Osteocyte (in vitro differentiated cells): ENCODE measurements at places on chromosomes 7 and 10.
A peak's percentile ranks its signal among the peaks of the same experiment; 100 is the strongest.

DNA sequence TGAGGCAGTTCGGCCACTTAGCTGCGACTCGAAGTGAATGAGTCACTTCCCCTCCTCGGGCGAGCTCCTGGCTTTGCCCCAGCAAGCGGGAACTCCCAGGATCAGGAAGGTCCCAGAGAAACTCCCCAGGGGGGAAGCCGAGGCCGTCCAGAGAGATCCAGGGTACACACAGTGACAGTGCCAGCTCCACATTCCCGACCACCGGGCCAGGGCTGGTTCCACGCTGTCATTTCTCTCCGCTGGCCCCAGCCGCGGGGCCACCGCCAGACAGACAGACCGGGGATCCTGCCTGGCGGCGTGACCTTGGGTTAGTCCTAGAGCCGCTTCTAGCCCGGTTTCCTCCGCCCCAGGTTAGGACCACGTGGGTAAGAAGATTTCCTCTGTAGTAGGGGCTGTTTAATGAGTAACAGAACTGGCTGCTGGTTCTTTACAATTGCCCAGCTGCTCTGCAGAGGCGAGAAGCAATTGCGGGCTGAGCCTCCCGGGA, 463 bp upstream of the UPP1 start:
- DNase-seq, result peak; percentile 93

DNA sequence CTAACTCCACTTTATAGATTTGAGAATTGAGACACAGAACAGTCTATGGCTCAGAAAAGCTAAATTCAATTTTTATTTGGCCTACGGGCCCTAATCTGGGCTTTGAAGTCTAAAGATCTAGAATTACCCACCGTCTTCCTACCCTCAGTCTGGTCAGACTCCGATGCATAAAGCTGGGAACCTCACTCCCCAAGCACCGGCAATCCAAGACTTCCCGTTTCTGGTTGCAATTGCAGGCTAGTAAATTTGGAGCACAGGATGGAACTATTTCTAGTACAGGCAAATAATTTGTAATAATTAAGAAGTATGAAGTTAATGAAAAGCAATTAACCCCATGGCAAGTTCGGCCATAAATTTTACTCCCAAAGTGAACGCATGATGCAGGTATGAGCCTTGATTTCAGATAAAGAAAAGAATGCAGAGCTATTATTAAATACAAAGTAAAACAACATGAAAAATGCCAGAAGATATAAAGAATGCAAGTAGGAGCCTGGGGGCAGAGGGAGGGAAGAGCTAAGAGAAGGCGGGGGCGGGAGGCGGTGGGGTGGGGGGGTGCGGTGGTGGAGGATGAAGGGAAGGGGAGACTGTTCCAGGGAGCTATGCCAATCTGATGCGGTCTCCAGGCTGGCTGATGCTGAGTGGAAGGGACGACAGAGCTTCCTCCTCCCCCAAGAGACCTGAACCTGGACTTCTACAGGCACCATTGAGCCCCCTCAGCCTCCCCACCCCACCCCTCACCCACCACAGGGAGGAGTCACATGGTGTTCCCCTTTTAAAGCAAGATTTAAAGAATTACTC, 45.1 kb downstream of the BPGM start:
- DNase-seq, result peak; percentile 85

DNA sequence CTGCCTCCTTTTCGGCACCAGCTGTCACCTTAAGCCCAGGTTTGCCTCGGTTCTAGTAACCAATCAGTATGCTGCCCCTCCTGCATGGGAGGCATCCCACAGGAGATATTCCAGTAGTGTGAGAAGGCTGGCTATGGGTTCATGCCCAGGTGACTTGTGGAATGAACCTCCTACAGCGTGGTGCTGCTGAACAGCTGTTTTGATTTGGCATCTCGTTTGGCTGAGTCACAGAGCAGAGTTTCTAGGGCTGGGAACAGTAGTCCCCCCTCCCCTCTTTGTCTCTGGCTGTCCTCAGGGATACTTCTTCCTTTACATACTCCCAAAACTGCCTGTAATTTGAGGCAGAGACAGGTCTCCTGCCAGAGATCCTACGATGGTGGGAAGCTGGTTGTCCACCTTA, 16.1 kb downstream of the R3HCC1L start:
- no peak for DNase-seq

GRCh38 chr7:76514926-76515771, 4.8 kb downstream of the UPK3B start:
- DNase-seq, result peak; percentile 76

GRCh38 chr7:136594739-136595144, 273.7 kb upstream of the CHRM2 start:
- DNase-seq, result no peak

DNA sequence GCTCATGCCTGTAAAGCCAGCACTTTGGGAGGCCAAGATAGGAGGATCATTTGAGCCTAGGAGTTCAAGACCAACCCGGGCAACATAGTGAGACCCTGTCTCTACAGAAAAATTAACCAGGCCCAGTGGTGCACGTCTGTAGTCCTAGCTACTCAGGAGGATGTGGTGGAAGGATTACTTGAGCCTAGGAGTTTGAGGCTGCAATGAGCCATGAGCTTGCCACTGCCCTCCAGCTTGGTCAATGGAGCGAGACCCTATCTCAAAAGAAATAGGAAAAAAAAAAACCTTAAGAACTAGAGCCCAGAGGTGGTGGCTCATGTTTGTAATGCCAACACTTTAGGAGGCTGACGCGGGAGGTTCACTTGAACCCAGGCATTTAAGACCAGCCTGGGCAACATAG, 2.2 kb downstream of the STRA8 start:
- peak; percentile 19 for DNase-seq

- no peak for DNase-seq
Observed at GRCh38 chr7:55469271-55469681, 103.0 kb downstream of the VOPP1 start.

DNA sequence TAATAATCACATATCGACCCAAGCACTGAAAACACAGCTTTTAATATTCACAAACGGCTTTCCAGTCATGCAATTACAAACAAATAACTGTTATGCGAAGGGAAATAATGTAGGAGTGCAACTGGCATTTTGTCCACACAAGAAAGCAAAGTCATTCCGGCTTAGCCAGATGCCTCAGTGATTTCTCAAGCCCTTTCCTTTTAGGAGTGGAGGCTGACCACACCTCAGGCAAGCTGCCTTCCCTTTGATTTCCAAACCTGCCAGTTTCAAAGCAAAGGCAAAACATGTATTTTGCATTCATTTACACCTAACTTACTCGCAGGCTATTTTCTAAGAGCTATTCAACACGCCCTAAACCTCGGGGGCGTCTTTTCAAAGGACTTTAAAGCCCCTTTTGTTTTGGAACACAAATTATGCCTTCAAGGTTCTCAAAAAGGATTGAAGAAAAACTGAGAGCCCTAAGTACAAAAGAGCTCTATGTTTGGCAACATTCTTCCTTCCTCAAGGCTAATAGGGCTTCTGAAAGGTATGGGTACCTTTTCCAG, 109.6 kb downstream of the CPXM2 start:
- no peak for DNase-seq

DNA sequence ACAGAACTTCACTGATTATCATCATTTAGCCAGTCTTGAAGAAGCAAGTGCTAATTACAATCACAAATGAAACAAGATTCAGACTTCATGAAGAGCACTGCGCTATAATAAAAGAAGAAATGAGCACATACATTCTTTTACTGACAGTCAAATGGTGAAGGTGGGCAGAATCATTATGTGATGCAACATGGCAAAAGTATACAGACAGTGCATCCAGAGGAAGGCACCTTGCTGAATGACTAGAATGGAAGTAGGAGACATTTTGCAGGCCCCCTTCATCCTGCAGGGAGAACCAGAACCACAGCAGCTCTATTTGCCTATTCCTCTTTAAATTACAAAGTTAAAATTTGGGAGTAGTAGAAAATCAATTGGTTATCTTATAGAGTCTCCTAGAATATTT, 31.0 kb upstream of the CC2D2B start:
- no peak for DNase-seq

GRCh38 chr10:132497063-132497680, 40.4 kb upstream of the INPP5A start:
- DNase-seq, result no peak

- DNase-seq, result no peak
Observed at GRCh38 chr10:131882151-131882550, 18.7 kb upstream of the PPP2R2D start.

DNA sequence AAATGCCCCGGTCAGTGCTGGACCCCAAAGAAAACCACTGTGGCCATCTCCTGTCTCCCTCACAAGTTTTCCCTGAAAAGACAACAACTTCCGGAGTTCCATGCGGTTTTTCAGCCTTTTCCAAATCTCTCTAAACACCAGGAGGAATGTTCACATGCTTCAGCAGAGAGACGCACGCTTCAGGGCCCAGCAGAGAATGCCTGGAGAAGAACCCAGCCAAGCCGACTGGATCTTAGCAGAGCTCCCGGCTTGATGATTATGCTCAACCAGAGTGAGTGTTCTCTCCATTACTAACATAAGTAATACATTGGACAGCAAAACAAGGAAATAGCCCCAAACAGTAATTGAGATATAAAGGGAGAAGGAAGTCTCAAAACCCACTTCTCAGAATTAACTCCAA, 17.9 kb downstream of the PRKCQ start:
- peak; percentile 8 for DNase-seq
